ENCODE measurements at places on chromosomes 7 and 10. TPM values are rescaled to one million over a fixed set of nuclear protein-coding genes. Genes with fewer than 3 reads are reported as not detected.

DNA sequence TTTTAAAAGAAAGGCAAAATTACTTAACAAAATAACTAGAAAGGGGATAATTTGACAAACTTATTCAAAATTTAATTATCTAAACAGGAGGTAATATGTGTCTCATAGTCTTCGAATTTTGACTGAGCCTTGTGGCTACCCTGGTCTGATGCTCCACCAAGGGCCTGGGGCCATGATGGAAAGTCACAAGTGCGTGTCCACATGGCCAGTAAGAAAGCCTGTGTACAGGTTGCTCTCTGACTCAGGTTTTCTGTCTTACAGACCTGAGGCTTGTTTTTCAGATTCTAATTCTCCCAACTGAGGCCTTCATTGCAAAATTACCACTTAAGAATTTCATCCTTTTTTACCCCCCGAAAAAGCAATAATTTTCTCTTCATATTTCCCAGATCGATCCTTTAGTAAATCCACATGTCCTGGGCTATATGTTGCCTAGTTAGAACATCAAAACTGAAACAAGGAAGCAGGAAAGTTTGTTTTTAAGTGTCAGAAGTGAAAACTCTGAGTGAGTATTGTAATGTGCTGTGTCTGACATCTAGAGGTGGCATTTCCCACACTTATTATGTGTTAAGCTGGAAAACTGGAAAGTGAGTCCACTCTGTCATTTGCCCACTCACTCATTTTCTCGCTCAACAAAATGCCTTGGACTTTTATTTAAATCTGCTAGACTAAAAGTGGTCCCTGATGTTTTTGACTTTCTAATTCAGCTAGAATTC is 10.0 kb downstream of the CYP3A43 start:
- no peak for DNase-seq

GRCh38 chr7:91326516-91327199 is 62.4 kb downstream of the FZD1 start:
- no peak for DNase-seq

GRCh38 chr10:70457759-70458305 is 16.4 kb upstream of the NODAL start:
- no peak for DNase-seq

DNA sequence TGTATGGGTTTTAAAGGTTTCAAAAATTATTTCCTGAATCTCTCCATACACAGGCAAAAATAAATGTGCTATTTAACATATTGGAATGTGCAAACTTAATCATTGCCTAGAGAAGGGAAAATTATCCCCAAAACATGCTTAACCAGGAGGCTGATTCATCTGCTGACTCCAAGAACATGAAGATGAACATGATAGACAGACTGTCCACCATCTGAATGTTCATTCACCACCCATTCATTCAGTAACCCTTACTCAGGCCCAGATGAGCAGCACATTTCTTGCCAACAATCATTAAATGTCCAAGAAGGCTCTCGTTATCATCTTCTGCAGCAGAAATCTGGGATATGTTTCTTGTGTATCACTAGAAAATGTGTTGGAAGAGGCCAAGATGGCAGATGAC is 110.6 kb downstream of the PPP1R9A start:
- DNase-seq, result no peak

The AUTS2 gene
- 122 TPM for total RNA-seq

The SCIN gene
- 3.9 TPM for total RNA-seq

DNA sequence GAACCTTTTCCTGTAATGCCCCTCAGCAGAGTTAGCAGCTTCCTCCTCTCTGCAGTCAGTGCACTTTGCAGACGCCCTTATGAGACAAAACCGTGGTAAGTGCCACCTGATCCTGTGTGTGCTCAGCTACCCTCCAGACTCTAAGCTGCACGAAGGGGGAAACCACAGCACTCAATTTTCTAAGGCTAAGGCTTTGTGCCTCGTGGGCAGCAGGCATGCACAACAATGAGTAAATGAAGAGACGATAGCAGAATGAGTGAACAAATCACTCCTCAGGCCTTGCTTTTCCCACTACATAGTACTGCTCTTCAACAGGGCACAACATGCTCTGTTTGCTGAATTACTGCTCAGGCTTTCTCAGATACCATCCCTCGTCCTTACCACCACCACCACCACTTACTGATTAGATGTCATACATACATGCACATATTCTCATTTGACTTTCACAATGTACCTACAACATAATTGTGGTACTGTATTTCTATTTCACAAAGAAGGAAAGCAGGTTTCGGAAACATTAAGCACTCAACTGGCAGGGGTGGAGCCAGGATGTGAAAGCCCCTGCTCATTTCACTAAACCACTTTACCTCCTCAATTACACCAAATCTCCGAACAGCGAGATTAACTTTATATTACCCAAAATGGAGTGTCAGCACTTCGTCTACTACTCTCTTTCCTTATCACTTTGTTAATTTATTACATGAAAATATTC is 85.4 kb downstream of the ICA1 start:
- DNase-seq, result no peak

The MKX gene
- not detected for total RNA-seq

The CACNB2 gene
- 13.0 TPM for total RNA-seq

DNA sequence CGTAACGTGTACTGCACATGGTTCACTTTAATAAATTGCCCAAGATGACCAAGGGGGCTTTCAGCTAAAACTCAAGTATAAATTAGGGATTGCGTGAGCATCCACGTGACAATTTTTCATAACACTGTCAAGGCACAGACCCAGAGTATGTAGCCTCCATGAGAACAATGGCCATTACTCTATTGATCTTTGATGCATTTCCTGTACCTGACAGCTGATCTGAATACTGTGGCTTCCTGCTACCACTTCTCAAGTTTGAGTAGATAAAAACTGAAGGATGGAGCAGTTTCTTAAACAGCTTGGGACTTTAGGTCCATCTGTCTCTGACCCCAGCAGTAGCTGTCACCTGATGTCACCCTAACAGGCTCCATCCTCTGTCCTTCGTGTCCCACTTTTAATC is 98.9 kb downstream of the ABCC2 start:
- no peak for DNase-seq

GRCh38 chr10:91088300-91089140 is 131.9 kb upstream of the PCGF5 start:
- DNase-seq, result no peak

DNA sequence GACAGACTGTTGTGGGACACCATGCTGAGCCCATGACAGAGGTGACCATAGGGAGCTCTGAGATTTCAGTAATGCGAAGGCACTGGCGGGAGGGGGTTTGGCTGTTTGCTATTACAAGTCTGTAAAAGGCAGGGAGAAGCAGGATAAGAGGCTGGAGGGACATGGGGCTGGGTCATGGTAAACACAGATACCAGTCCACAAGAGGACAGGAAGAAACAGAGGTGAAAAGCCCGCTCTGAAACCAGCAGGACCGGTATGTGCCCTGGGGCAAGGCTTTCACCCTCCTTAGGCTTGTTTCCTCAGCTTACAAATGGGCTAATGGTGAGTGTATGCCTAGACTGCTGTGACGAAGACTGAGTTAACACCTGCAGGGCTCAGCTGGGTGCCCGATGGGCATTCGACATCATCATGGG is 34.1 kb downstream of the ANXA11 start:
- DNase-seq, result no peak

The KMT2C gene
- 103 TPM for total RNA-seq

GRCh38 chr10:123381224-123381623 is 227.0 kb downstream of the BUB3 start:
- DNase-seq, result no peak

DNA sequence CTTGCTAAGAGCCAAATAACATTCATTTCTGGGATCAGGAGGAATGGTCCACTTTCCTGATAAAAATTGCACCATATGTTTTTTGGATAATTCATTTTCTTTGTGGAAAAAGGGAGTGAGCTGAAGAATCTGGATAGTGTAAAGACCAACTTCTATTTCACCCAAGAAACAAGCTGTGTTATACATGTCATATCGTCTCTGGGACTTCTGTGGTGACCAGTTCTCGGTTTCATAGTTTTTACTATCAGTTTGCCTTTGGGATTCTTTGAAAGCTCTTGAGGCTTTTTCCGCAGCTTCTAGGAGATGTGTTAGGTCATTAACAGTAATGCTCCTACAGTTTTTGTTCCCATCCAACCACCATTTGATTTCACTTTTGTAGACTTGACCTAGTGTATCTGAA is 14.4 kb upstream of the SAMD9 start:
- no peak for DNase-seq

The SEC24C gene
- total RNA-seq, result 77.6 TPM

The PCDH15 gene
- 24.0 TPM for total RNA-seq

The MBL2 gene
- total RNA-seq, result not detected

- DNase-seq, result no peak
Observed at GRCh38 chr7:105871142-105871541, 5.3 kb downstream of the ATXN7L1 start.

The SLC18A3 gene
- 0.34 TPM for total RNA-seq

The SPDYE11 gene
- 0.11 TPM for total RNA-seq

GRCh38 chr7:17299483-17299991 is 1.1 kb downstream of the AHR start:
- DNase-seq, result no peak

- DNase-seq, result peak; percentile 90
Observed at GRCh38 chr7:1432411-1433082, 26.7 kb downstream of the MICALL2 start.

Measured in mesothelial cell of epicardium (in vitro differentiated cells).